Endothelial cell (in vitro differentiated cells): ENCODE measurements at places on chromosomes 7 and 10. TPM values are rescaled to one million over a fixed set of nuclear protein-coding genes. Genes with fewer than 3 reads are reported as not detected.

Gene TCTN3
- 54.3 TPM for total RNA-seq

Gene CYP26C1
- total RNA-seq: 0.31 TPM

Gene ANKRD1
- total RNA-seq: 0.82 TPM

Gene XRCC2
- 2.9 TPM for total RNA-seq

Gene PNLIPRP3
- not detected for total RNA-seq

Gene HKDC1
- total RNA-seq: 0.31 TPM
